Dermis microvascular lymphatic vessel endothelial cell (primary cell): ENCODE measurements at places on chromosomes 3 and 15.

DNA sequence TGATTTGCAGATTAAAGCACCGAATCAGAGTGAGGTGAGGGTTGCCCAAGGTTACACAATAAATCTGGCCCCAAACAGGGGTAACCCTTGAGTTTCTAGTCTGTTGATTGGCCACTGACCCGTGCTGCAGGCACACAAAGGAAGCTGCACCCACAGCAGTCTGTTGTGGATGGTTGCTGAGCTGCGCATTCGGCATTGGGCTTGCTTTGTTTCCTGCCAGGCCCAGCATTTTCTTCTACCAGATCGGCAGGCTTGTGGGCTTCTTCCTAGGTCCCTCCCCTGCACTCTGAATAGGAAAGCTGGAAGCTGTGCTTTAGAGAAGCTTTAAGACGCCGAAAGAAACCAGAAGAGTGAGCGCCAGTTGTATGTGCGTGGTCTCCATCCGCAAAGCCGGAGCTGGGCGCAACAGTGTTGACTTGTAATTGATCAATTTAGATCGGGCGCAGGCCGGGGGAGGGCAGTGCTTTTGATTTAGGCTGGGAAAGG, 12.1 kb downstream of the B3GNT5 start:
- peak; percentile 73 for DNase-seq

- DNase-seq, result no peak
Measured at GRCh38 chr3:15345608-15346137, 13.3 kb upstream of the SH3BP5 start.

DNA sequence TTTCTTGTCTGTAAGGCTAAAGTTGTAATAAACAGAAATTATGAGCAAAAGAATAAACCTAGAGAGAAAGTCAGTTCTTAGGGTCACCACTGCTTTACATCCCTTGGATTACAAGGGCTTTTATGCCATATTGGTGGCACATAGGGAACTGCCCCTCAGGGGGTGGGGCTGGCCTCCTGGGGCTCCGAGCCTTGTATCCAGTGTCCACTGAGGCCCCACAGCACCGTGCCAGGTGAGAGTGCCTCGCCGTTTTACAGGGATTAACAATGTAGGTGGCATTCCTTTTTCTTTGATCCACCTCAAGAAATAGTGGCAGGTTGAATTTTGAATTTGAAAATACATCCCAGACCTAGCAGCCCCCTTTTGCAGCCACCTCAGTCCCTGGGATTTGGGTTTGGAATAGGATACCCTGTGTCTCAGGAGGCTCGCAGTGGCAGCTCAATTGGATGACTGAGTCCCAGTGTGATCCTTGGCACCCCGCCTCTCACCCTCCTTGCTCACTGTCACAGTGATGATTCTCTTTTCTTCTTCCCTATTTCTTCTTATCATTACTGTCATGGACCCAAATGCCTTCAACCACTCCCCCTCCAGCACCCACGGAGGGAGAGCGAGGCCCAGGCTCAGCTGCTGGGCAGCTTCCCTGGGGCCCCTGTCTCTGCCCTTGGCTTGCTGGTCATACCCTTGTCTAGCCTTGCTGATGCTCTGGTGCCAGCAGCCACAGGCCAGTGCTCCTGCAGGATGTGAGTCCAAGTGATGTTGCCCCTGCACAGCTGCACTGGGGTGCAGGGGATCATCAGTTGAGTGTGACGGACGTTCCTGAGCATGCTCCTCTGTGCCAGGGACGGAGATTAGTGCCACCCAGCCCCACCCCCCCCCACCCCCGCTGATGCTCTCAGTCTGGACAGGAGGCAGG, 137.9 kb downstream of the DNAJB8 start:
- DNase-seq, result no peak

- no peak for DNase-seq
Measured at GRCh38 chr3:15632212-15632580, 30.7 kb downstream of the BTD start.

DNA sequence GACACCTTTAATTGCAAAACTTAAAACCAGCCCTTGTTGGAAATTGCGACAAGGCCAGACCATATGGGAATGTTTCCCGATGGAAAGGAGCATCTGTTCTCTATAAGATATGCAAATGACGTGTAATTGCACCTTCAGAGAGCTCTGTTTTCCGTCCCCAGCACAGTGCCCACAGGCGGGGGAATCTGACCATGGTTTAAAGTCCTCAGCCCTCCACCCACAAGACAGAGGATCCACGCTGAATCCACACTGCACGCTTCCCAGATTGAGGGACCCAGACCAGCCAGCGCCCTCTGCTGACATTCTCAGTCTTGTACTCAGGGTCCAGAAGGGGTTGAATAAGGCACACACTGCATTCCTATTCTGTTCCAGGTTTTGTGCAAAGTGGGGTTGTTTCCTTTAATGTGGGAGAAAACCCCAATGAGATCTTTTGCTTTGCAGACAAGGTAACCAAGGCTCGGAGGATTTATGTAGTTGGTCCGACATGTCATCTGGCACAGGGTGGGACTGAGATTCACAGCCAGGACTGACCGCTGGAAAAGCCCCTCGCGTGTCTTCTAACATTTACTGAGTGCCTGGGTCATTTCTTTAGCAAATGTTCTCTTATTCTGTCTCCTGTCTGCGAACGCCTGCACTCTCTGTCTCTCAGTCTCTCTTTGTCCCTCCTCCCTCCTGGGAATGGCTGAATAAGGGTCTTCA, 36.8 kb upstream of the KLHL25 start:
- DNase-seq, result peak; percentile 36

DNA sequence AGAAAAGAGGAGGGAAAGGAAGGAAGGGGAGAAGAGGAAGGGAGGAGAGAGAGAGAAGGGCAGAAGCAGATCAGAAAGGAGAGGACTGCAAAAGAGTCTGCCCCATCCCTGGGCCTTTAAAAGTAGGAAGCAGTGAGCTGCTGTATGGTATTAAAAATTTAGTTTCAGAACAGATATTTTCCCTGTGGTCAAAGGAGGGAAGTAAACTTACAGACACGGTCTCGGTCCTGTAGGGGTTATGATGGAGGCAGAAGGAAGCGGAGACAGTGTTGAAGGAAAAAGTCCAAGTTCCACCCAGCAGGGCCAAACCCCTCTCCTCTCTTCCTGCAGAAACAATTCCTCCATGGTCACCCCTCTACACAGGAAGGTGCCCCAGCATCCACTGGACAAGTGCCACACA, 122.0 kb upstream of the PROK2 start:
- no peak for DNase-seq

DNA sequence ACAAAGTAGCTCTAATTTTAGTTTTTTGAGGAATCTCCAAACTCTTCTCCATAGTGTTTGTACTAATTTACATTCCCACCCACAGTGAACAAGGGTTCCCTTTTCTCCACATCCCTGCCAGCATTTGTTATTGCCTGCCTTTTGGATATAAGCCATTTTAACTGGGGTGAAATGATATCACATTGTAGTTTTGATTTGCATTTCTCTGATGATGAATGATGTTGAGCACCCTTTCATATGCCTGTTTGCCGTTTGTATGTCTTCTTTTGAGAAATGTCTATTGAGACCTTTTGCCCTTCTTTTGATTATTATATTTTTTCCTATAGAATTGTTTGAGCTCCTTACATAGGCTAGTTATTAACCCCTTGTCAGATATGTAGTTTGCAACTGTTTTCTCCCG, 239.9 kb upstream of the TPM1 start:
- DNase-seq, result no peak

DNA sequence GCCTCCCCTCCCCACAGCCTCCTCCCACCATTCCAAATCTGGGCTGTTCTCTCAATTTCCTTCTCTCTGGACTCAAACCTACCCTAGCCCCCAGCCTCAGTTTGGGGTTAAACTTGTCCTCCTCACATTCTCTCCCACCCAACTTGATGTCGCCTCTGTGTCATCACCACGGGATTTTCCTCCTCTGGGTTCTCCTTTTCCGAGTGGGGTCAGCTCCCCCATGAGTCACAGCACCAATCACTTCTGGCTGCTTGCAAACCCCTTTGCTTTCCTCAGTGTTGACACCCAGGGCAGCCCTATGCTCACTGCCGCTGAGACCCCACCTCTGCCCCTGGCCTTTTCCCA, 451 bp downstream of the CCR5AS start:
- no peak for DNase-seq

DNA sequence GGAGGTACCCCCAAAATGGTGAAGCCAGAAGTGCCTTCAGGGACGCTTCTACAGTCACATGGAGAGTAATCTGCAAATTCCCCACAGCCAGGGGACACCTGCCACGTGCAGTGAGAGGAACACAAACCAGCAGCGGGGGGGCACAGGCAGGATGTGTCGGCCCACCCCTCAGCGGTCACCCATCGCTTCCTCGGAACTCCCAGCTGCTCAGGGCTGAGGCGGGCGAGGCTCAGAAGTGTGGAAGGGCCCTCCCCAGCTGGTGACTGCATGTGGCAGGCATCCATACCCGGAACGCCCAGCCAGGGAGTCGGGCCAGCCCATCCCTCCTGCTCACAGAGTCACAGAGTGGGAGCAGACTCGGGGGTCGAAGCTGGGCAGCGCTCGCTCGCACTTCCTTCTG, 63.7 kb downstream of the SLC12A8 start:
- DNase-seq, result no peak

- DNase-seq, result no peak
Measured at GRCh38 chr3:52364322-52365035, 48.4 kb downstream of the DNAH1 start.

- no peak for DNase-seq
Measured at GRCh38 chr3:28301688-28302087, 46.8 kb upstream of the ZCWPW2 start.

GRCh38 chr3:187679638-187680396, 9.6 kb upstream of the SST start:
- DNase-seq, result peak; percentile 48

DNA sequence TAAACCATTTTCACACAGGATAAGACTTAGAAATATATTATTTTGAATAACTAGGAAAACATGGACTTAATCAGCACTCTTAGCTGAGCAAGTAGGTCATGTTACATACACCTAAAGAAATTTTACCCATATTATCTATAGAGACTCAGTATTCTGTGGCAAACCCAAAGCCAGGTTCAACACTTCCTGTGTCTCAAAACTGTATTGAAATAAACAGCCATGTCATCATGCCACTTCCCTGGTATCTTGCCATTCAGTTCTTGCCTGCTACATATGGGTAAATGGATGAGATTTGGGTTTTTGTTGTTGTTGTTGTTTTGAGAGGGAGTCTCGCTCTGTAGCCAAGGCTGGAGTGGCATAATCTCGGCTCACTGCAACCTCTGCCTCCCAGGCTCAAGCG, 141.5 kb upstream of the PLXND1 start:
- no peak for DNase-seq
